ENCODE measurements at places on chromosomes 13 and 19.

DNA sequence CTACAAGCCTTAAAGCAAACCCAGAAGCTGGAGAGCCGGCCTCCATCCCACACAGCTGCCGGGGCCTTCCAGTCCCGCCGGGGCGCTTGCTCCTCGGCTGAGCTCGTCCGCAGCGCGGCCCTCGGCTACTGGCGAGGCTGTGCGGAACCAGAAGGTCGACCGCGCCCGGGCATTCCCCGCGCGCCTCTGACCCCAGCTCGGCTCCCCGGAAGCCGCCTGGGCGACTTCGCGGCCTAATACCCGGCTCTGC, 863 bp downstream of the ANKRD10 start:
- no peak for DNase-seq

DNA sequence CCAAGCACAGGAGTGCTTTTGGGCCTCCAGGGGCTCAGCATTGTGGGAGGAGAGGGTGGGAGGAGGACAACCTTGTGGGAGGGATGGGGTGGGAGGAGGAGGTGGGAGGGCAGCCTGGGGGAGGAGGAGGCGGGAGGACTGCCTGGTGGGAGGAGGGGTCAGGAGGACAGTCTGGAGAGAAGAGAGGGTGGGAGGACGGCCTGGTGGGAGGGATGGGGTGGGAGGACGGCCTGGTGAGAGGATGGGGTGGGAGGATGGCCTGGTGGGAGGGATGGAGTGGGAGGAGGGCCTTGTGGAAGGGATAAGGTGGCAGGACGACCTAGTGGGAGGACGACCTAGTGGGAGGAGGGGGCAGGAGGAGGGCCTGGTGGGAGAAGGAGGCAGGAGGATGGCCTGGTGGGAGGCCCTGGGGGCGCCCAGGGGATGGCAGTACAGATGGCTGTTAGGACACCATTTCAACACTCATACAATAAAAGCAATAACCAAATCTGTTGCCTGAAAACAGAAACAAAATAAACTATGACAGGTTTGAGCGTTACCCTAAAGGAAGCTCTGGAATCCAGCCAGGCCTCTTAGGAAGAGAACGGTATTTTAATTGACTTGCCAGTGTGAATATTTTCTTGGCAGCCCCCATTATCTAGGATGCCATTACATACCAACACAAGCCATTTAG, 63.7 kb downstream of the CRYL1 start:
- no peak for DNase-seq

- peak; percentile 80 for DNase-seq
These were observed 21.4 kb upstream of the ZNF181 start for GRCh38 chr19:34712395-34713261.

DNA sequence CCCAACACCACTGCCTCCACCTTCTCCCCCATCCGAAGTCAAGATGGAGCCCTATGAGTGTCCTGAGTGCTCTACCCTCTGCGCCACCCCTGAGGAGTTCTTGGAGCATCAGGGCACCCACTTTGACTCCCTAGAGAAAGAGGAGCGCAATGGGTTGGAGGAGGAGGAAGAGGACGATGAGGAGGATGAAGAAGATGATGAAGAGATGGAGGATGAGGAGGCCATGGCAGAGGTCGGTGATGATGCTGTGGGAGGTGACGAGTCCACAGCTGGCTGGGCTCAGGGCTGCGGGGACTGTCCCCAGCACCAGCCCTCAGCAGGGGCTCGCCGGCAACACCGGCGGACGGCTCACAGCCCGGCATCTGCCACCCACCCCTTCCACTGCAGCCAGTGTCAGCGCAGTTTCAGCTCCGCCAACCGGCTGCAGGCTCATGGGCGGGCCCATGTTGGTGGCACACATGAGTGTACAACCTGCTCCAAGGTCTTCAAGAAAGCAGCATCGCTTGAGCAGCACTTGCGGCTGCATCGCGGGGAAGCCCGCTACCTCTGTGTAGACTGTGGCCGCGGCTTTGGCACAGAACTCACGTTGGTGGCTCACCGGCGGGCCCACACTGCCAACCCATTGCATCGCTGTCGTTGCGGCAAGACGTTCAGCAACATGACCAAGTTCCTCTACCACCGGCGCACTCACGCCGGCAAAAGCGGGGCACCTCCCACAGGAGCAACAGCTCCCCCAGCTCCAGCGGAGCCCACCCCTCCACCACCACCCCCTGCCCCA, 5.0 kb downstream of the ZNF526 start:
- DNase-seq, result no peak

- DNase-seq, result peak; percentile 12
These were observed 4.6 kb upstream of the APC2 start for GRCh38 chr19:1445185-1445931.

DNA sequence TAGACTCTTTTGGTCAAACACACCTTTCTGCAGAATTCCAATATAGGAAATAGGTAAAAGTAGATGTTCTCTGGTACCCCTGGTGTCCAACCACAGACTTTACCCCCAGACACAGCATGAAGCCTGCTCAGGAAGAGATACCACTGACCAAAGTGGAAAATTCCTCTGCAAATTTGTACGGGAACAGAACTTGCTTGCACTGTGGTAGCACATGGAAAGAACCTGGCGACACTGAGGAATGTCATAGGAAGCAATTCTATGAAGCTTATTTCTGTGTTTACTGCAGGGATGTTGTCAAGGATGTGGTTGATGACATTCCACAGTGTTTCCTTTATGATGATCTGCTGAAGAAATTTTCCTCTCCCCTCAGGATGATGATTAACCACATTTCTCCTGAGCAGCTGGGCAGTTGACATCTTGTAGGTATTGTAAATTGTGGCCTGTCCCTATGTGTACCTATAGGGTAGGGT, 48.9 kb upstream of the TNFSF11 start:
- DNase-seq, result no peak

DNA sequence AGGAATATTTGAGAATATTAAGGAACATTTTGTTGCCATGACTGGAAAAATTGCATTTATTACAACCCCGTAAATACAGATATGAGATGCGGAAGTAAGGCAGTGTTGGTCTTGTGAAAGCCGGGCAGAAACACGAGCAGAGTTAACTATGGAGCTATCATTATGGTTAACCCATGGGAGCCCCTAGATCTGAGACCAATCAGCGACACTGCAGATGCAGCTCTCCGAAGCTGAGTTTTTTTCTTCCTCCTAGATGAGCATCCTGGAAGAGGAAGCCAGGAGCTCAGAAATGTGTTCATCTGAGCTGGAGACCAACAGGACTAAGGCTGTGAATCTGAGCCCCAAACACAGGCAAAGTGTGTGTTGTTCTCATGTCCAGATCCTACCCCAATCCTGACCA, 123.0 kb upstream of the KL start:
- DNase-seq, result no peak

DNA sequence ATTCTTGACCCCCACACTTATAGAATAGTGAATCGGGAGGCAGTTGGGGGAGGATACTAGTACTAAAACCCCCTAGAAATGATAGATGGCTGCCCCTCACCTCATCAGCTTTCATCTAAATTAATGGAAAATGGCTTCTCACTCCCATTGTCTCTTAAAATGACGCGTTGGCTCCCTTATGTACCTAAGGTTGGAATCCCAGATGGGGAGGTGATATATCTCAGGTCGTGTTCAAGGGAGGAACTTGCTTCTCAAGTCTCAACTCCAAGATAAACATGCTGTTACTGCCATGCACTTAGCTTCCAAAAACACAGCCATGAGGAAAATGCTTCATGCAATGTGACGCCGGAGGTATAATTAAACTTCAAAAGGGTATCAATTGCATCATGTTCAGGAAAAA, 18.8 kb upstream of the UBE2L5 start:
- no peak for DNase-seq

- no peak for DNase-seq
These were observed at the start of gene LPAR6 for GRCh38 chr13:48412881-48413351. Gene LPAR6 (minus strand): TSS chr13:48413113. CDS start chr13:48412423, 690 bp downstream.

GRCh38 chr19:45297674-45298073, 25.0 kb downstream of the CKM start:
- no peak for DNase-seq
